ENCODE measurements at places on chromosomes 12 and 14. TPM values are rescaled to one million over a fixed set of nuclear protein-coding genes. Genes with fewer than 3 reads are reported as not detected.
A peak's percentile ranks its signal among the peaks of the same experiment; 100 is the strongest.

The SLC2A14 gene
- under 0.01 TPM for total RNA-seq

DNA sequence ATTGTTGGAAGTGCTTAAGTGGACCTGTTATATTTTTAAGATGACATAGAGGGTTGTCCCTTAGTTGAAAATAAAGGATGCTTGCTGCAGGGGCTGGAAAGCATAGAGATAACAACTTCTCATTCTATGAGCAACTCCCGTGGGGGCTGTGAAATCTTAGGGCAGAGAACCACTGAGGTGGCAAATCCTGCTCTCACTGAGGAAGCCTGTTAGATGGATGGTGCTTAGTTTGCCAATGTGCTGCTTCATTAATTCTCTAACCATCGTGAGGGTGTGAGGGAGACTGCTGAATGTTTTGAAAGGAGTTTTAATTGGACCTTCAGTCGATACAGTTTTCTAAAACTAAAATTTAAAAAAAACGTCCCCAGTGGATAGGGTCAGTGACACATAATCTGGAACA is 46.5 kb downstream of the PTPRO start:
- DNase-seq = no peak

The PPP1R36 gene
- 1.1 TPM for total RNA-seq

- peak; percentile 23 for DNase-seq
Measured at GRCh38 chr12:117885211-117885610, 83.6 kb downstream of the KSR2 start.

- DNase-seq = peak; percentile 90
Measured at GRCh38 chr14:50082784-50083466, 33.4 kb downstream of the VCPKMT start.

The REM2 gene
- total RNA-seq = 0.29 TPM

DNA sequence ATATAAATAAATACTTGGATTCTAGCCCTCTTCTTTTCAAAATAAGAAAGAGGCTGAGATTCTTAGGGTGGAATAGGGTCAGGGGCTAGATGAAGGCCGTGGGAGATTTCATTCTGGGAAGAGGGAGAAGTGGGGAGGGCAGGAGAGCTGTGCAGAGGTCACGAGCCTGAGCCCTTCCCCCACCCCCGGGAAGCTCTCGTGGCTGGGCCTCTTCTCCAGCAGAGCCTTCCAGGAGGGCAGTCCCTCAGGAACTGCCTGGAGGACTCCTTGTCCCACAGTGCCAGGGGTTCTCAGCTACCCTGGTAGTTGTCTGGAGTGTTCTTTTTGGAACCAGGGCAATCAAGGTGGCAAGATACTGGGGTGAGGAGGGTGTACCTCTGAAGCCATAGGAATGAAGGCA is 94.0 kb downstream of the ESR2 start:
- no peak for DNase-seq

- DNase-seq = no peak
Measured at GRCh38 chr14:65277580-65278270, 134.8 kb upstream of the FUT8 start.

DNA sequence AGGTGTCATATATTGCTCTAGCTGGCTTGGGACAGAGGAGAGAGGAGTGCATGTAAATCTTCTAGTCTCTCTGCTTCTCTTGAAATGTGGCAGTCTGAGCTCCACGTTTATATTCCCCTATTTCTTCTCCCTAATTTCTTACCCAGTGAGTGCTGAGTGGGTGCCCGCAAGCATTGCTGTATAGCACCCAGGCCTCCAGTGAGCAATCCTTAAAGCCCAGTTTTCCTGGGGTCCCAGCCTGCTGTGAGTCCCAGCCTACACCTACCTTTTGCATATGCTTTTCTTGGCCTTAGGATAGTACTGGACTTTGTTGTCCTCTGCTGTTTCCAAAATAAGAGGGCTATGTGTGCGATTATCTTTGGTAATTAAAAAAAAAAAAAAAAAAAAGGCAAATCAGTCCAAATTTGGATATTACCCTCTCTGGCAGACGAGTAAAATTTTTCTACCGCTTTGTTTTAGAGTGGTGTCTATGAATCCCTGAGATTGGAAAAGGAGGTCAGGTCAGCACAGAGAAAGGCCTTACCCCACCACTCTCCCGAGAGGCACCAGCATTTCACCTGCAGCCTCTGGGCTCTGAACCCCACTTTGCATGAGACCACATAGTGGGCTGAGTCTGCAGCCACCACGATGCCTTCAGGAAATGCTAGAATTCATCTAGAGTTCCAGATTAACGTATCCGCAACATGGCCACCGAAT is 1.1 kb downstream of the MGST1 start:
- DNase-seq = no peak

GRCh38 chr14:63764103-63764502 is 36.2 kb upstream of the SGPP1 start:
- DNase-seq = no peak

DNA sequence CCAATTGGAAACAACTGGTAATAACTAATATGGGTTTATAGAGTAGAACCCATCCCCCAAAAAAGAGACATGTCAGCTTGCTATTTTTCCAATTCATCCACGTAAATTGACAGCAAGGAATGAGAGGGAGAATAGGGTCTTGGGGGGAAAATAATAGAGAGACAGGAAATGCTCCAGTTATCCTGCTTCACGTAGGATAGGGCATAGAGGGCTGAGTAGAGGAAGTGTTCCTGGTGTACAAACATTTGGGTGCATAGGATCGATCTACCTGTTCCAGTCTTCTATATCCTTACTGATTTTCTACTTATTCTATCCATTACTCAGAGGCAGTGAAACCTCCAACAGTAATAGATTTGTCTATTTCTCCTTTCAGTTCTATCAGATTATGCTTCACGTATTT is 49.6 kb upstream of the COL2A1 start:
- no peak for DNase-seq

DNA sequence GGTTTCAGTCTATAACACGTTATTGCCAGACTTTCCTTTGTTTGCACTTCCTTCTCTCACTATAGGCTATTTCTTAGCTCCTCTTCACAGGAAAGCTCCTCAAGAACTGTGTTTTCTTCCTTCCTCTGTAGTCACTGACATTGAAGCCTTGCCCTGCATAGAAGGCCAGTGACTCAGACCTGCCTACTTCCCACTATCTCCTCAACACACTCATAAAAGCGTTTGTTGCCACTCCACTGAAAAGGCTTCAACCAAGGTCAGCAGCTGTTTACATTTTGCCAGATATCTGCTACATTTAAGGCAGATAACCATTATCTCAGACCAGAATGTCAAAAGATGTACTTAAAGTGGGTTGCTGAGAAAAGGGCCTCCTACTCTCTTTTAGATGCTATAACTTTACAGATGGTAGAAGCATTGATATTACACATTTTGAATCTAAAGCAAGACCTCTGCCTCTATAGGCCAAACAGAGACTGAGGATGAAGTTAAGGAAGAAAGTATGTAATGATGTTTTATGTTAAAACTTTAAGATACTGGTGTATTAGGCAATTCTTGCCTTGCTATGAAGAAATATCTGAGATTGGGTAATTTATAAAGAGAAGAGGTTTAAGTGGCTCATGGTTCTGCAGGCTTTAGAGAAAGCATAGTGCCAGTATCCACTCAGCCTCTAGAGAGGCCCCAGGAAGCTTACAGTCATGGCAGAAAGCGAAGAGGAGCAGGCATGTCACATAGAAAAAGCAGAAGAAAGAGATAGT is 233.3 kb upstream of the FLRT2 start:
- DNase-seq = peak; percentile 90

DNA sequence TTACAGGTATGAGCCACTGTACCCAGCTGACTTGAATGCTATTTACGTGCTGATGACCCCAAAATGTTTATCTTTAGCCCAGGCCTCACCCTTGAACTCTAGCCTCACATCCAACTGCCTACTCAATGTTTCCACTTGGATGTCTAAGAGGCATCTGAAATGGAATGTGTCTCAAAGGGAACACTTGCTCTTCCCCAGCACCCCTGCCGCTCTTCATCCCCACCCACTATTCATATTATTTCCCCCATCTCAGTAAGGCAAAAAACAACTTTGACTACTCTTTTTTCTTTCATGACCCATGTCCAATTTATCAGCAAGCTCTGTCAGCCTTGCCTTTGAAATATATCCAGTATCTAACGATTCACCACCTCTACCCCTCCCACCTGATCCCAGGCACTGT is 204.6 kb downstream of the PAWR start:
- DNase-seq = no peak

DNA sequence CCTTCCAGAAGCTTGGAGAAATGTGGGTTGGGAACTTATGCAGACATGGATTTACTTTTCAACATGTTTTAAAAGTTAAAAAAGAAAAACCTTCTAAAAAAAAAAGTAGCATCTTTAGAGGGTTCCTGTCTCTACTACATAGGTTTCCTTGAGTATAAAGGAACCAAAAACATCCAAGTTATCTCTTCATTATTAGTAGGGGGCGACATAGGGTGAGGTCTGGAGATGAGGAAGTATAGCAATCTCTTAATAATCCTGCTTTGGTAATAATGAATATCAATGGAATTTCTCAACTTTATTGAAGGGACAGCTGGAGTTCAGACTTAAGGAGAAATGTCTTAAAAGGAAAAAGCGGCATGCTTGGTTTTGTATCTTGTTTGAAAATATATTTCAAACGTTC is 6.5 kb upstream of the PLXNC1 start:
- DNase-seq = no peak

DNA sequence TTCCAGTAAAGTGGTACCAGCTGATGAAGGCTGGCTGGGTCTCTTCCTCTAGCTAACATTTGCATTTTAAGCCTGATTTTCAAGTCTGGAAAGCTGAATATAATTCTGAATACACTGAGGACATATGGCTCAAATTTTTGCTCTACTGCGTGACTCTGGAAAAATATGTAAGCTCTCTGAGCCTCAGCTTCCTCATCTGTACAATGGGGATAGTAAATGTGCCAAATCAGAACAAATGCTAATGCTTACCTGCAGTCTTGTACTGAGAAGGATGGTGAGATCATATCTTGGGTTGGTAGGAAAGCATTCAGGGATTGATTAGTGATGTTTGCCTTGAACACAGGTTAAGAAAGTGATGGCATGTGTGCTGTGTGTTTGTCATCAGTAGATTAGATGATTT is 14.6 kb downstream of the HNF1A start:
- DNase-seq = no peak

GRCh38 chr12:117641885-117642284 is 280.5 kb upstream of the NOS1 start:
- no peak for DNase-seq

The RNU6-7 gene
- total RNA-seq = not detected

The HNF1A gene
- total RNA-seq = not detected

The NEDD8 gene
- total RNA-seq = 56.3 TPM

- DNase-seq = no peak
Measured at GRCh38 chr12:24775073-24775472, 173.8 kb downstream of the BCAT1 start.

The AMIGO2 gene
- total RNA-seq = 8.0 TPM

The SLC17A8 gene
- total RNA-seq = not detected

- DNase-seq = peak; percentile 66
Measured at GRCh38 chr14:91332986-91333649, 84.5 kb downstream of the CCDC88C start.

DNA sequence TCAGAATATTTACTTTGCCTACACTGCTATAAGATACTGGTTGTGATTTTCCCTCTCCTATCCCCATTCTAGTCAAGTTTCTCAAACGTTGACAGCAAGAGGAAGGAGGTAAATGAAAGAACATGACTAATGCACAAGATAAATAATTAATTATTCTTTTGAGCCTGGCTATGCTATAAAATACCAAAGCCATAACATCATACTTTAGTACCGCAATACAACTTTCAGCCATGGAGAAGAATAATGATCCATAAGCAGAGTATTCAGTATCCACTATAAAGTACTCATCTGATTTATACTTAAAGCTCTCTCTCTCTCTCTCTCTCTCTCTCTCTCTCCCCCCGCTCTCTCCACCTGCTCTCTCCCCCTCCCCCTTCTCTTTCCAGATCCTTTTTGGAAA is 41.3 kb downstream of the TDG start:
- peak; percentile 75 for DNase-seq

The PAH gene
- not detected for total RNA-seq

- DNase-seq = no peak
Measured at GRCh38 chr12:104865080-104865479, 93.0 kb downstream of the SLC41A2 start.

The GALNT6 gene
- 9.8 TPM for total RNA-seq

- DNase-seq = peak; percentile 13
Measured at GRCh38 chr14:34930591-34931091, 52.2 kb upstream of the SRP54 start.

- no peak for DNase-seq
Measured at GRCh38 chr12:44812062-44812461, 64.1 kb downstream of the NELL2 start.

The STXBP6 gene
- total RNA-seq = 5.8 TPM

The REP15 gene
- 3.5 TPM for total RNA-seq

The TSPAN8 gene
- not detected for total RNA-seq

DNA sequence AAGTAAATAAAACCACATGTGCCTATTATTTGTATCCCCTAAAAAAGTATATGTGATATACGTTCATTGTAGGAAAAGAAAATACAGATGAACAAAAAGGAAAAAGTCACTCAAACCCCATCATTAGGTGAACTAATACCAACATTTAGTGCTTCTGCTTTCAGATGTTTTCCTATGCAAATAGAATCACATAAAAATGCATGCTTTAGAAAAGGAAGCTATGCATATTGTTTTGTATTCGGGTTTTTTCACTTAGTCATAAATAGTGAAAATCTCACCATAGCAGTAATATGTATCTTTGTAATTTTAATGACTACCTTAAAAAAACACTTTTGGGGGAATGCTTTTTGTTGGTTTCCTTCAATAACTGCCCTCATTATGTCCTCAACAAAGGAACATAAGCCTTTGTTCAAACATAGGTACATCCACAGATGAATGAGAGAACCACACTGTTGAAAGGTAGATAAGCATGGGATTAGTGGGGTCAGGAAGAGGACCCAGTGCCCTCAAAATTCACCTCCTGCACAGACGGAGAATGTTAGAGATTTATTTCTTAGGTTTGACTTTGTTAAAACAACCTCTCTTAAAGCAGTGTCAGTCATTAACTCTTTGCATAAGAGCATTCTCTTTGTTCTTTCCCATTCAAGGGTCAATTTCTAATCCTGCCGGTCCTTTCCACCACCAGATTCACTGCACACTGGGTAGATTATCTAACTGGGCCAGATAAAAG is 6.5 kb downstream of the AMDHD1 start:
- DNase-seq = no peak

The RPS6KA5 gene
- total RNA-seq = 1.4 TPM

GRCh38 chr12:28568118-28568517 is 377.9 kb downstream of the CCDC91 start:
- peak; percentile 73 for DNase-seq
